Cardiac septum (tissue), 1 donor: ENCODE measurements at places on chromosomes 1 and 21. TPM values are rescaled to one million over a fixed set of nuclear protein-coding genes. Genes with fewer than 3 reads are reported as not detected.

PTPN22 gene
- total RNA-seq: 0.70 TPM

RGS13 gene
- 0.27 TPM for total RNA-seq

FCRL5 gene
- total RNA-seq: 0.30 TPM

GFI1 gene
- total RNA-seq: 0.19 TPM

OR6N1 gene
- not detected for total RNA-seq

IL10 gene
- 0.43 TPM for total RNA-seq

TMEM222 gene
- 26.8 TPM for total RNA-seq

RHD gene
- total RNA-seq: not detected

CD164L2 gene
- not detected for total RNA-seq

ELF3 gene
- 2.0 TPM for total RNA-seq

IGSF5 gene
- 3.8 TPM for total RNA-seq

GREM2 gene
- not detected for total RNA-seq

AGMAT gene
- total RNA-seq: 0.11 TPM

LELP1 gene
- total RNA-seq: not detected

SMPDL3B gene
- not detected for total RNA-seq

BEND5 gene
- 3.2 TPM for total RNA-seq

GUK1 gene
- total RNA-seq: 213 TPM

ATP13A2 gene
- total RNA-seq: 13.3 TPM
